ENCODE measurements at places on chromosomes 4 and X. TPM values are rescaled to one million over a fixed set of nuclear protein-coding genes. Genes with fewer than 3 reads are reported as not detected.

Gene FREM3
- total RNA-seq: not detected

Gene LPAR4
- total RNA-seq: 0.21 TPM

Gene CLCN4
- 28.0 TPM for total RNA-seq

Gene REPS2
- total RNA-seq: 5.7 TPM

Gene SLC6A14
- total RNA-seq: not detected

Gene CYSLTR1
- 1.2 TPM for total RNA-seq

Gene NDST3
- total RNA-seq: not detected

DNA sequence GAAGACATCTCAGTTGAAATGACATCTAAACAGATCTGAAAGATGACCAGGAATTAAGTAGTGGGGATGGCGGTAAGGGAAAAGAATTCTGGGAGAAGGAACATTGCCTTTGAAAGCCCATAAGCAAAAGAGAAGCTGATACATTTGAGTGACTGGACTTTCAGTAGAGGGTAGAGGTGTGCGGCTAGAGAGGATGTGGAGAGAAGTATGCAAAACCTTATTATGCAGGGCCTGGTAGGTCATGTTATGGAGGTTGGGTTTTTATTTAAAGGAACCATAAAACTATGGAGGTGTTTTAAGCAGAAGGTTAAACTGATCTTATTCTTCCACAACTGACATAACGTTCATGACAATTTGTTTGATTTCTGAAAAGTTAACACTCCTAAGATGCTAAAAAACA, 36.3 kb downstream of the RPS6KA3 start:
- no peak for DNase-seq
- H3K27me3 ChIP-seq: no peaks in the 10 kb centered on the region
- no peaks in the 10 kb centered on the region for H3K36me3 ChIP-seq

DNA sequence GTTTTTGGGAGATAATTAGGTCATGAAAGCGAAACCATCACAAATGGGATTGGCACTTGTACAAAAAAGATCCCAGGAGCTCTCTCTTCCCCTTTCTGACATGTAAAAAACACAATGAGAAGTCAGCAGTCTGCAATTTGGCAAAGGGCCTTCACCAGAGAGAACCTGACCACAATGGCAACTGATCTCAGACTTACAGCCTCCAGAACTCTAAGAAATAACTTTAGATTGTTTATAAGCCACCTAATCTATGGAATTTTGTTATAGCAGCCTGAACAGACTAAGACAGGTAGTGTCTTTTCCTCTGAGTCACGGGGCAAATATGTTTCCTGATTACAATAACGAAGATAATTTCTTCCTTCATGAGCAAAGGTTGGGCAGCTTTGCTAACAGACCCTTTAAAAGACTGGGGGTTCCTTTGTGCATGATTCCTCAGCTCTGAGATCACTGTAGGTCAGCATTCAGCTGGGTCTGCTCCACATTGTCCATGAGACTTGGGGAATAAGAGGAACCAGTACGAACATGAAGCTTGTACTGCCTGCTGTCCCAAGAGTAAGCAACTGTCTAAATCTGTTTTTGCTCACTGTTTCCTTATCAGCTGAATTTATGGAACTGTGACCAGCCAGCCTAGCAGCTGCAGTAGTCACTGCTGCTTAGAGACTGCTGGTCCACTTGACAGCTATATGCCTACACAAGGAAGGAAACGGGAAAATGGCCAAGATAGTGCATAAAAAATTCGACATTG, 191.6 kb downstream of the ANAPC10 start:
- no peak overlapping the region for H3K4me3 ChIP-seq
- no peaks in the 10 kb centered on the region for H3K36me3 ChIP-seq
- no peaks in the 10 kb centered on the region for H3K27me3 ChIP-seq
- no peak for DNase-seq

DNA sequence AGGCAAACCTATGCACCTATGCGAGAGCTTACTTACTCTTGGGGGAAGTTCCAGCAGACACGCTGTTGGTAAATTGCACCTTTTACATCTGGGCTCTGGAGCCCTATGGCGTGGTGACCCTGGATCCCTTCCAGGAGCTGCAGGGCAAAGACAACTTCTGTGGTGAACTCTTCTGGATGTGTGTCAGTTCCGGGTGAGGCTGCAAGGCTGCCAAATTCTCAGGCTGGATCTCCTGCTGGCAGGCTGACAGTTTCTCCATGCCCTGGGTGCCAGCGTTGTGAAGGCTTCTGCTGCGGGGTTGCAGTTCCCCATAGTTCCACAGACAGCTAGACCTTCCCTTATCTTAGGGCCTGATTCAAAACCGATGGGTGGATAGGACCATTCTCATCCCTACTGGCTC, 37.9 kb downstream of the RAP2C start:
- DNase-seq: no peak
- no peak overlapping the region for H3K4me3 ChIP-seq
- H3K4me1 ChIP-seq: no peaks in the 10 kb centered on the region
- no peak overlapping the region for H3K27ac ChIP-seq
- H3K36me3 ChIP-seq: no peaks in the 10 kb centered on the region

DNA sequence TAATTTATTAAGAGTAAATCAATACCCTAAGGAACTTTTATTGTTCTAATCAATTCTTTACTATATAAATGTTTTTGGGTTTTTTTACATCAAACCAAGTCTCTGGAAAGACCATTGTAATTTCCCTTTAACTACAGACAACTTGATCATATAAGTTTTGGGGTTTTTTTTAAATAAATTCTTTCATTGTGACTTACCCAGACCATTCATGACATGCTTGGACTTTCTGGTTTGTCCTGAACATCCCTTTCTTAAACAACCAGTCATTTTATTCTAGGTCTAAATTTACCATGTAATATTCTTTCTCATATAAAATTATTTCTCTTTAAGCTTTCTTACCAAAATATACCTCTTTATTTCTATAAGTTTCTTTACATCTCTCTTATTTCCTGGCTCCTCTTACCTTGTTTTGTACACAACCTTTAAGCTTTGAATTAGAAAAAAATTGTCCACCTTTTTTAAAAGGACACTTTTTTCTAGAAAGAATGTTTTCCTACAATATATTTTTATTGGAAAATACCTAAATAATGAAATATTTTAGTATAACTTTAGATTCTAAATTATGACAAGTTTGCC, 8.4 kb downstream of the CNGA1 start:
- no peaks in the 10 kb centered on the region for H3K36me3 ChIP-seq
- H3K4me3 ChIP-seq: no peak overlapping the region
- H3K27ac ChIP-seq: no peak overlapping the region
- H3K4me1 ChIP-seq: no peaks in the 10 kb centered on the region

DNA sequence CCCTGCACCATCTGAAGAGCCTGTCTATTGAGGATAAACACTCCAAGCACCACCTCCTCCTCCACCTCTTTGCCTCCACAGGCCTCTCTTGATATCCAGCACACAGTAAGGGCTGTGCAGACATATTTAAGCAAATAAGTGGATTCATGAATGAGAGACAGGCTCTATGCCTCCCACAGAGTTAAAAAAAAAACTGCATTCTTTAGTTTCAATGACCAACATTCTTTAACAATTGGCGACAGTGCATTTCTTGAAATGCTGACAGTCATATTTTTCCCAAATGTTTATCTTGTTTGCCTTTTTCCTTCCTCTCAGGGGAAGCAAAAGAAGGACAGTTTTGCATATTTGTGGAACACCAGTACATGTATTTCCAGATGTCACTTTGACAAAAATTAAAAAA, 38.6 kb downstream of the MXRA5 start:
- H3K4me3 ChIP-seq: no peak overlapping the region
- H3K4me1 ChIP-seq: no peaks in the 10 kb centered on the region
- no peaks in the 10 kb centered on the region for H3K27me3 ChIP-seq
- DNase-seq: no peak
- H3K27ac ChIP-seq: no peak overlapping the region

GRCh38 chr4:15040916-15041463, 38.7 kb downstream of the CPEB2 start:
- no peak for DNase-seq
- H3K27ac ChIP-seq: no peak overlapping the region
- H3K36me3 ChIP-seq: no peaks in the 10 kb centered on the region
- H3K27me3 ChIP-seq: no peaks in the 10 kb centered on the region

DNA sequence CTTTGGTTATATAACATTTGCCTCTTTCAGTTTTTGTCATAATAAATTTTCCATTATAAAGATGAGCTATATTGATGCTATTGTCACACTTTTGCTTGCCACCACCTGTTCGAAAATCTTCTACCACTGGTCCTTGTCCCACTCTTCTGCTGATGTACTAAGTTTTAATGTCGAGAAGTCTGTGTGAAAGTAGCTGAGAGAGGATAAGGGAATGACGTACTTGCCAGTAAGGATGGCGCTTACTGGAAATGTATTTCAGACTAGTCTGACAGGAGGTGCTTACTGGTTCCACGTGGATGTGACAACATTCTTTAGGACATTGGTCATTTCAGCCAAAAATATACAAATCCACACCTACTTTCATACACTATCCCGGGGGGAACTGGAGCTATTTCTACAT, 132.7 kb upstream of the NR3C2 start:
- no peaks in the 10 kb centered on the region for H3K27me3 ChIP-seq
- no peak for DNase-seq
- no peaks in the 10 kb centered on the region for H3K4me1 ChIP-seq
- no peak overlapping the region for H3K27ac ChIP-seq
- no peak overlapping the region for H3K4me3 ChIP-seq

GRCh38 chr4:113013751-113014150, 35.7 kb upstream of the ANK2 start:
- no peaks in the 10 kb centered on the region for H3K36me3 ChIP-seq
- H3K4me3 ChIP-seq: no peak overlapping the region

DNA sequence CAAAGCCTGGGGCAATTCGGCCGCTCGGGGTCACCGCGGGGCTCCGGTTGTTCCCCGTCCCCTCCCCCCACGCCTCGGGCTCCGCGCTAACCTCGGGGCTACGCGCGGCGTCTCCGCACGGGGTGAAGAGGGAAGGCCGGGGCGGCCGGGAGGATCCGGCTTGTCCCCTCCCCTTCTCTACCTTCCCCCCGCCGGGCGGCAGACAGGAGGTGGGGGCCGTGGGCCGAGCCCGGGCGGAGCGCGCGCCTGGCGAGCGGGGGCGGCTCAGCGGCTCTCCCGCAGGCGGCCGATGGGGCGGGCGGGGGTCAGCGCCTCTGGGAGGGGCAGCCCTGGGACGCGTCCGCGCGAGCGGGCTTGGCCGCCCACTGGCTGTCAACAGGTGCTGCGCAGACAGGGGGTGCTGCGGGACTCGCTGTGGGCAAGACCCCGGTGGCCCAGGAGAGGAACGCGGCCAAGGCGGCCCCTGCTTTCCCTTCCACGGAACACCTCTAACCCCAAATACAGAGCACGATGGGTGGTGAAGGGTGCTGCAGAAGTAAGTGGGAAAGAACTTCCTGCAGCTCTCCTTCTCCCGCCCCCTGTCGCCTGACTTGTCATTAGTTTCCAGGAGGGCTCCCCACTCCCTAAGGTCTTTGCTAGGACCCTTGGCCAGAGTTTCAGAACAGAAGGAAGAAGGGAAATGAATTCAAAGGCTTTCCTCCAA, at the start of gene PDGFC:
Gene PDGFC, minus strand, starts transcription at position 124 of the 703 bp plus-strand sequence. CDS start 896 bp downstream, outside the sequence.
- H3K4me3 ChIP-seq: peak within 1 kb of the TSS; percentile 52
- H3K27ac ChIP-seq: peak within 1 kb of the TSS; percentile 86
- peak; percentile 68 for DNase-seq
- H3K4me1 ChIP-seq: peaks cover 42% of the 10 kb centered on the region
- H3K36me3 ChIP-seq: no peaks in the 10 kb centered on the region
- no peaks in the 10 kb centered on the region for H3K27me3 ChIP-seq

GRCh38 chrX:24168807-24169206, 19.3 kb downstream of the ZFX start:
- DNase-seq: no peak
- no peaks in the 10 kb centered on the region for H3K27me3 ChIP-seq
- no peaks in the 10 kb centered on the region for H3K36me3 ChIP-seq
- no peak overlapping the region for H3K4me3 ChIP-seq
- no peak overlapping the region for H3K27ac ChIP-seq

DNA sequence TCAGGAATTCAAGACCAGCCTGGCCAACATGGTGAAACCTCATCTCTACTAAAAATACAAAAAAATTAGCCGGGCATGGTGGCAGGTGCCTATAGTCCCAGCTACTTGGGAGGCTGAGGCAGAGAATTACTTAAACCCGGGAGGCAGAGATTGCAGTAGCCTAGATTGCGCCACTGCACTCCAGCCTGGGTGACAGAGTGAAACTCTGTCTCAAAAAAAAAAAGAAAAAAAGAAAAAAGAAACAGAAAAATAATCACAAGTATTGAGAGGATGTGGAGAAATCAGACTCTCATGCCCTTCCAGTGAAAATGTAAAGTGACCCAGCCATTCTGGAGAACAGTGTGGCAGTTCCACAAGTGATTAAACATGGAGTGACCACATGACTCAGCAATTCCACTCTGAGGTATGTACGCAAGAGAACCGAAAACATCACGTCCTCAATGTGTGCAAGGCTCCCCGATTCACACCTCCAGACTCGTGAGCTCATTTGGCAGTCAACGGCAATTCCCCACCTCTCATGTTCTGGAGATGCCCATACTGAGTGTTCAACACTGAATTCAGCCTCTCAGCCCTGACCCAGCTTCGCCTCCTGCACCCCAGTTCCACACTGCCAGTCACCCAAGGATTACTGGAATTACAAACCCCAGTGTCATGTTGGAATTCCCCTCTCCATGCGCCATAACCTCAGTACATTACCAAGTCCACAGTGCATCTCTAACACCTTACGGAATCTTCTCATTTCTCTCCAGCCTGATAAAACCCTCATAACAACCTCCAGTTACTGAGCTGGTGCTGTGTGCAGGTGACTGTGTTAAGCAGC, 21.1 kb downstream of the ACOX3 start:
- H3K27me3 ChIP-seq: no peaks in the 10 kb centered on the region
- no peaks in the 10 kb centered on the region for H3K36me3 ChIP-seq
- no peak for DNase-seq
- peak overlapping the region; percentile 28 for H3K27ac ChIP-seq
- H3K4me3 ChIP-seq: no peak overlapping the region

- H3K27ac ChIP-seq: no peak overlapping the region
- H3K4me3 ChIP-seq: no peak overlapping the region
- DNase-seq: no peak
- no peaks in the 10 kb centered on the region for H3K36me3 ChIP-seq
Observed at GRCh38 chr4:92299152-92299551, 4.6 kb upstream of the GRID2 start.

- H3K27ac ChIP-seq: no peak overlapping the region
- no peak overlapping the region for H3K4me3 ChIP-seq
- H3K4me1 ChIP-seq: peaks cover 6% of the 10 kb centered on the region
- H3K36me3 ChIP-seq: no peaks in the 10 kb centered on the region
- H3K27me3 ChIP-seq: no peaks in the 10 kb centered on the region
- no peak for DNase-seq
Observed at GRCh38 chr4:87236861-87237260, 16.4 kb upstream of the KLHL8 start.

All from heart right ventricle (tissue), 16 donors.